Left renal pelvis (tissue), 4 donors: ENCODE measurements at places on chromosomes 6 and 20. TPM values are rescaled to one million over a fixed set of nuclear protein-coding genes. Genes with fewer than 3 reads are reported as not detected.

- DNase-seq, result no peak
Observed at GRCh38 chr6:116251568-116252384, 2.1 kb downstream of the TSPYL4 start.

- DNase-seq, result no peak
Observed at GRCh38 chr6:408599-409102, 17.1 kb downstream of the IRF4 start.

DNA sequence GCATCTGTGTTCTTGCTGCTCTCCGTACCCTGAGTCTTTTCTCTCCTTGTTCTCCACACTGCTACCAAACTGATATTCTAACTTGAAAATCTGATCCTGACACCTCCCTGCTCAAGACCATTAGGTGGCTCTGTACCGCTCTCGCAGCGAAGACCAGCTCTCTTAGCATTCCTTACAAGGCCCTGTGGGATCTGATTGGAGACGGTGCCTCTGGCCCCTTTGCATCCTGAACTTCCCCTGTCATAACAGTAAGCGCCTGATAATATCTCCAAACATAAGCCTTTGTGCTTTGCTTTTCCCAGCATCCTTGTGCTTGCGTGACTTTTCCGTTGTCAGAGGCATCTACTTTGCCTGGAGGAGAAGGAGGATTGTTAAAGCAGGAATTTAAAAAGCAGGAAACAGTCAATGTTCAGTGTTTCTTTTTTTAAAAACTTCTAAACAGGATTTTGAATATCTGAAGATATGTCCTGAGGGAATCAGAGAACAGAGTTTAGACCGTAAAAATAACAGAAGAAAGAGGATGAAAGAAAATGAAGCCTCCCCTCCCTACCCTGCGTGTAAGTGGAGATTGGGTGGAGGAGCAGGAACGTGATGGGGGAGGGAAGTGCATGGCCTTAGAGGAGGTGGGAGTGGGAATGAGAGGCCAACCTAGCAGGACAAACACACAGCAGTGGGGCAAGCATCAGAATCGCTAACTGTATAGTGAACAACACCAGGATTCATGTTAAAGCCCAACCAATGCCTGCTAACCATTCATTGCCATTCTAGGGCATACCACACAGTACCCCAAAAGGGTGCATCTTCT lies 89.2 kb upstream of the STMND1 start:
- no peak for DNase-seq

Gene CD24
- 1,384 TPM for polyA plus RNA-seq

Gene TSPO2
- 2.1 TPM for polyA plus RNA-seq
